ENCODE measurements at places on chromosomes 7 and 10.
A peak's percentile ranks its signal among the peaks of the same experiment; 100 is the strongest.

GRCh38 chr7:41942468-41943093, 239.7 kb upstream of the INHBA start:
- no peaks in the 10 kb centered on the region for H3K27me3 ChIP-seq
- H3K4me1 ChIP-seq, result no peaks in the 10 kb centered on the region
- DNase-seq, result no peak
- H3K27ac ChIP-seq, result no peak overlapping the region
- H3K4me3 ChIP-seq, result peak overlapping the region; percentile 69
- H3K36me3 ChIP-seq, result no peaks in the 10 kb centered on the region

- no peak for DNase-seq
- H3K27ac ChIP-seq, result no peak overlapping the region
- no peaks in the 10 kb centered on the region for H3K27me3 ChIP-seq
Measured at GRCh38 chr7:101558742-101559325, 70.3 kb downstream of the MYL10 start.

DNA sequence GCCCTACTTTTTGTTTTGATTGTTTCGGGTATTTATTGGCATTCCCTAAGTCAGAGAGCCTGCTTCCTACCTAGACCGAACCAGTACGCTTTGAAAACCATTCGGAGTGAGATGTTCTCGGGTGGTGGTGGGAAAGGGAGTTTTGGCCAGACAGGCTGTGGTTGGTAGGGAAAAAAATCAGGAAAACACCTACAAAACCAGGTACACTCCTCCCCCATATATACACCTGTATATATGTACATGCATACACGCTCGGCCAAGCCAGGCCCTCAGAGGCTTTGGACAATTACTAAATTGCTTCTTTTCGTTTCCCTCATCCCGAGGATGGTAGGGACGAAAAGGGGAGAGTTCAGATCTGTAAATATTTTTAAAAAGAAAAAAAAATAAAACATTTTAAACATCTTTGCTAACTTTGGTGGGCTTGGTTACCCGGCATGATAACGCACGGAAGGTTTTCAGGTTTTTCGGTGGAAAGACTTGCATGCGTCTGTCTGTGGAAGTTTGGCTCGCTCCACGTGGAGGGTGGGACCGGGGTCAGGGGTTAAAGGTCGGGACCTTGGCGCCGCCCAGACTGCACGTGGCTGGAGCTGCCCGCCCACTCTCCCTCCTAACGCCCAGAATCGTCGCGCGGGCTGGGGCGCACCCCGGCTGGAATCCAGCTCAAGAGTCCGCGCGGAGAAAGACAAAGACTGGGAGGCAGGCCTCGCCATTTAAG, 2.5 kb downstream of the HMX2 start:
- no peak overlapping the region for H3K27ac ChIP-seq
- H3K4me1 ChIP-seq, result peaks cover 17% of the 10 kb centered on the region
- no peak for DNase-seq
- H3K4me3 ChIP-seq, result peak overlapping the region; percentile 80
- H3K36me3 ChIP-seq, result no peaks in the 10 kb centered on the region

- H3K4me3 ChIP-seq, result peak overlapping the region; percentile 84
- peaks cover 11% of the 10 kb centered on the region for H3K27me3 ChIP-seq
- no peaks in the 10 kb centered on the region for H3K36me3 ChIP-seq
- peaks cover 5% of the 10 kb centered on the region for H3K4me1 ChIP-seq
- no peak overlapping the region for H3K27ac ChIP-seq
Measured at GRCh38 chr10:114044247-114045135, 825 bp downstream of the ADRB1 start.
